ENCODE measurements at places on chromosomes 1 and 21.

DNA sequence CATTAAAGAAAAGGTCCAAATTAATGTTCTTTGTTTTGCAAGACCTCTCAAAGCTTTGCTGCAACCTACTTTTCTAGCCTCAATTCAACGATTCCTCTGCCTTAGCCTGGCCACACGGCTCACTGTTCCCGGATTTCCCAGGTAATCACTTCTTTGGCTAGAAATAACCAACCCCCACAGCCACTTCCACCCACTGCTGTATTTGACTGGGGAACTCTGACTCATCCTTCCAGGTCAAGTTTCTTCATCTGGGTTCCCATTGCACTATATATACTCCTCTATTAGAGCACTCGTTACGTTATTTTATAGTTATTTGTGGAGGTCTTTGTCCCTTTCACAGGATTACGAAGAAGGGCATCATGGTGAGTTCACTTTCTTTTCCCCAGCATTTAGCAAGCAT, 185.9 kb downstream of the CACNA1E start:
- no peak for DNase-seq

GRCh38 chr1:149979972-149980540, 30.5 kb downstream of the OTUD7B start:
- no peak for DNase-seq

- DNase-seq = no peak
These were observed 459.1 kb downstream of the DPYD start for GRCh38 chr1:97461782-97462181.

- DNase-seq = peak; percentile 81
These were observed 260.5 kb downstream of the PRDM2 start for GRCh38 chr1:13960375-13960987.

DNA sequence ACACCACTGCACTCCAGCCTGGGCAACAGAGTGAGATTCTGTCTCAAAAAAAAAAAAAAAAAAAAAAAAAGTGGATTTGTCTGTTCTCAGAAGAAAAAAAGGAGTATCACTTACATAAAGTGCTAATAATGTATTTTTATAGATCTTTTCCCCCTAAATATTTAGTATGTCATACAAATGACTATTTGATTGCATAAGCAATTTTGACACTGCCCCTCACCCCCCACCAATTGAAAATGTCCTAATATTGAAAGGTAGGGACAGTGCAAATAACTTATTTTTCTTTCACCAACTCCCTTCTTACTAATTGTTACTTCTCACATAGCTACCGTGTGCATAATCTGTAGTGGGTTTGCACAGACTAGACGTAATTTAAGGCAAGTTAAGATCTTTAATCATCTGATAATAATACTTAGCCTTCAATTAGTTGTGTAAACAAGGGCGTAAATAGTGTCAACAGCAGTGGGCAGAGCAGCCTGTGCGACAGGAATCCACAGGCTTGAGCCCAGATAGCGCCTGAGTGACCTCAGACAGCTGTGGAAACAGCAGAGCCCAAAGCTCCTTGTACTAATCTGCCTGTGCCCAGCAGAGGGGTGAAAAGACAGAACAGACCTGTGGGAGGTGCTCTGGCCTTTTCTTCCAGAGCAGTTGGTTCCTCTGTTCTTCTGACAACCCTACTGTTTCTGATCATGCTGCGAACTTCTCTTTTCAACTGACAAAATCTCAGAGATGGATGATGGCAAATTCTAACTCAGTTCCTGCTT, 4.5 kb upstream of the IER5 start:
- no peak for DNase-seq

- no peak for DNase-seq
These were observed 123.4 kb downstream of the ETS2 start for GRCh38 chr21:38929142-38929541.

- DNase-seq = no peak
These were observed 71.8 kb upstream of the ECE1 start for GRCh38 chr1:21362096-21362495.

GRCh38 chr1:61436491-61437120, 288.3 kb downstream of the TM2D1 start:
- no peak for DNase-seq

- DNase-seq = no peak
These were observed 90.2 kb downstream of the ATP5PO start for GRCh38 chr21:33825419-33825818.

DNA sequence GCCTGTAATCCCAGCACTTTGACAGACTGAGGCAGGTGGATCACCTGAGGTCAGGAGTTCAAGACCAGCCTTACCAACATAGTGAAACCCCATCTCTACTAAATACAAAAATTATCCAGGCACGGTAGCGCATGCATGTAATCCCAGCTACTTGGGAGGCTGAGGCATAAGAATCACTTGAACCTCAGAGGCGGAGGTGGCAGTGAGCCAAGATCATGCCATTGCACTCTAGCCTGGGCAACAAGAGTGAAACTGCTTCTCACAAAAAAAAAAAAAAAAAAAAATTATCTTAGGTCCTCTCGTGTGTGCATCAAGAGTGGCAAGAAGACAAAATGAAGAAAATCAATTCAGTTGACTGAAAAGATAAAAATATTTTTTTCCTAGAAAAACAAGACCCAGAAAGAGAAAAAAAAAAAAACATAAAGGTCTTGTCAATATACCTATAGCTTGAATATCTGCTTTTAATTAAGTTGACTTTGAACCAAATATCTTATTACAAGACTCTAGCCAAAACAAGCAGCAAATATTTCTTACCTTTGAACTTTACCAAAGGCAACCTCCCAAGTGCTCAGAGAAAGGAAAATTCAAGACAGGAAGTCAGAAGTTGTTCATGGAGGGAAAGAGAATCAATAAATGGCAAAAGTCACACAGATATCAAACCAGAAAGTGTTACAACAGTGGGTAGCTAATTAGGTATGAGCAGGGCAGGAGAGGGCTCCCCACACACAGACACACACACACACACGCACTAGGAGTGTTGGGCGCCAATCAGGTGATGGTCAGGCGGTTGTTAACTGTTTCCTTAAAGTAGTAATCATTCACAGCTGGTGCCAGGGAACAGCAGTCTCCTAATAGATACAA, 29.6 kb downstream of the ITLN2 start:
- no peak for DNase-seq

All from glutamatergic neuron (in vitro differentiated cells).